ENCODE measurements at places on chromosomes 6 and 20.
A peak's percentile ranks its signal among the peaks of the same experiment; 100 is the strongest.

DNA sequence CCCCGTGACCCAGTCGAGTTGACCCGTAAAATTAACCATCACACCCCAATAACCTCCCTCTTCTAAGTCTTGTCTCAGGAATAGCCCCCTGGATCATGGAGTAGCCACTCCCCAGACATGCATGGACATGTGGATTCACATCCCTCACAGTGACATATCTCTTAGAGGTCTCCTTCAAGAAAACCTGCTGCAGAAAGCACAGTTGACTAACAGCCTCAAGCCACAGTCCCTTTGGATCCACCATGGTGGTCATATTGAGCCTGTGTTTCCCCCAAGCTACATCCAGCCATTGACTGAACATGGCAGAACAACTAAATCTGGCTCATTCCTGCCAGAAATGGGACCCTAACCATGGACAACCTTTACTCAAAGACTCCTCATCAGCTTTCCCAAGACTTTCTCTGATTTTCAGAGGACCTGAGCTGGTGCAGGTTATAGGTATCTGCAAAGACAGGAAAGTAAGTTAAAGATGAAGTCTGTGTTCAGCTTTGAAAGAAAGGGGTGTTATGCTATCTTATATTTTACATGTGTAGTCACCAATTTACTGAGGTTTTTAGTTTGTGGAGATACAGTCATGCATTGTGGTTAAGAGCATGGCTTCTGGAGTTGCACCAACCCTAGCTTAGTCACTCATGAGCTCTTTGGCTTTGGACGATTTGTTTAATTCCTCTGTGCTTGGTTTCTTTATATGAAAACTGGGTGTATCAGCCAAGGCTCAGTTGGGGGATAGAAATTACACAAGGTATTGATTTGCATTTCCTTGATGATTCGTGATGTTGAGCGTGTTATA is 219.1 kb downstream of the MYLK4 start:
- no peak for DNase-seq

DNA sequence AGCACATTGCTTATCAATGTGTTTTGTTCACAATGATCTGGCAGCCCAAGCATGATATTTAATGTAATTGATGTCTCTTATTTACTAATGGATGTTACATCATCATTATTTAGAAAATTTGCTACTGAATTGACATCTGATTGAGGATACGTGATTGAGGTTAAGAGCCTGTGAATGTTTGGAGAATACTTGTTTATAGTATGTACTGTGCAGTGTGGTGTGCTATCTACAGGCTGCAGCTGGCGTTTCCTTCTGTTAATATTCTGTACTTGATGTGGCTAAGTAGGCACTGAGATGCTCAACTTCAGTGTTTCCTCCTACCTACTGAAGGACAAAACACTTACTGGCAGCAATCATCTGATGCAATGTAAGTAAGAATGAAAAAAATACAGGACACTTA is 709.6 kb upstream of the FLRT3 start:
- no peak for DNase-seq

DNA sequence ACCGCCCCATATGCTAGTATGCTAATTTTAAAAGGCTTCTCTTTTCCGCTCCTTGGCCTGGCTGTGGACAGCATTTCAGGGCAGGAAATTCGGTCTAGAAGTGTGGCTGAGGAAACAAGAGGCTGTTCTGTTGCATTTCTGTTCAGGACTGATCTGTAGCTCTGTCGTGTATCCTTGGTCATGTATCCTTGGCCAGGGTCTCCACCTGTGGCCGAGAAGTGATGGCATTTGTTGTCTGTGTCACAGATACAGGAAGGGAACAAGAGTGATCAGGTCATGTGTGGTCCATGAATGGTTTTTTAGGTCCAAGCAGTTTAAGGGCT is 300.5 kb upstream of the SUPT3H start:
- DNase-seq: no peak

DNA sequence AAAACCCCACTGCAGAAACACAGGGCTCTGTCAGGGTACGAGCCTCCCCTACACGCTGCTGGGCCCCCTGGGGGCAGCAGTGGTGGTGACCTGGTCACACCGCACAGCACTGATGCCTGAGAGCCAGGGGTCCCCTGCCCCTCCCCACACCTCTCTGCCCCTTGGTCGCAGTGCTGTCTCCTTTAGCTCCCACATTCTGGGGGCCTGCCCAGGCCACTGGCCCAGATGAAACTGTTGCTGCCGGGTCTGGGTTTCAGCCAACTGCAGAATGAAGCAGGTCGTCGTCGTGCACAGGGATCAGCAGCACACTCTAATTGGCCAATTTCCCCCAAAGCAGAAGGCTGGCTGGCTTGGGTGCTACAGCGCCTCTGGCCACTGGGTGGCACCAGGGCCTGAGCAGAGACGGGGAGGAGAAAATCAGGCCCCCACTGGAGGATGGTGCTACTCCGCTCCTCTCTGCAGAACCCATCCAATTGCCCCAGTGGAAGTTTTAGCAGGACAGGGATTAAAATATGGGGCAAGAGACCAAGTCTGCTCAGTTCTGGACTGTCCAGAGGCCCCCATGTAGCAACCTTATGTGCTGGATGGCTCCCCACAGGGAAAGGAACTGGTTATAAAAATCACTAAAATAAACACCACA is 26.1 kb downstream of the DIDO1 start:
- peak; percentile 80 for DNase-seq

DNA sequence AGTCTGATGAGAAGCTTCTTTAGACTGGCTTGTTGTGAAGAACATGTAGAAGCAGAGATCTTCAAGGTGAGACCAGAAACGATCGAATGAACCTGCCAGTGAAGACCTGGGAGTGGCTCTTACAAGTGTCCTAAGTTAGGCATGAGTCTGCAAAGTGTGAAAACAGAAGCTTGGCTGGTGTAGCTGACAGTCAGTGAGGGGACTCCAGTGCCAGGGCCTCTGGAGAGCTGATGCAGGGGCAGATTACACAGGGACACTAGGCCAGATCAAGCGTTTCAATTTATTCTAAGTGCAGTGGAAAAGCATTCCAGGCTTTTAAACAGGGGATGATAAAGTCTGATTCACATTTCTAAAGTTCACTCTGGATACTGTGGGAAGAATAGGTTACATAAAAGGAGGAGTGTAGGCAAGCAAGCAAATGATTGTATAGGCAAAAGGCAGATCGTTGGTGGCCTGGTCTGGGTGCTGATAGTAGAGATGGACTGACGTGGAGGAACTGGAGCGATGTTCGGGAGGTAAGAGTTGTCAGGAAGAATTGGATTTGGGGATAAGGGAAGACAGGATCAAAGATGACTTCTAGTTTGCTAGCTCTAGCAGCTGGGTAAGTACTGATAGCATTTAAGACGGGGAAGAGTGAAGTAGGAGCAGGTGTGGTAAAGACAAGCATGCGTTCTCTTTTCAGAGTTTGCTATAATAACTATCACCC is 133.5 kb downstream of the MAN1A1 start:
- DNase-seq: no peak

DNA sequence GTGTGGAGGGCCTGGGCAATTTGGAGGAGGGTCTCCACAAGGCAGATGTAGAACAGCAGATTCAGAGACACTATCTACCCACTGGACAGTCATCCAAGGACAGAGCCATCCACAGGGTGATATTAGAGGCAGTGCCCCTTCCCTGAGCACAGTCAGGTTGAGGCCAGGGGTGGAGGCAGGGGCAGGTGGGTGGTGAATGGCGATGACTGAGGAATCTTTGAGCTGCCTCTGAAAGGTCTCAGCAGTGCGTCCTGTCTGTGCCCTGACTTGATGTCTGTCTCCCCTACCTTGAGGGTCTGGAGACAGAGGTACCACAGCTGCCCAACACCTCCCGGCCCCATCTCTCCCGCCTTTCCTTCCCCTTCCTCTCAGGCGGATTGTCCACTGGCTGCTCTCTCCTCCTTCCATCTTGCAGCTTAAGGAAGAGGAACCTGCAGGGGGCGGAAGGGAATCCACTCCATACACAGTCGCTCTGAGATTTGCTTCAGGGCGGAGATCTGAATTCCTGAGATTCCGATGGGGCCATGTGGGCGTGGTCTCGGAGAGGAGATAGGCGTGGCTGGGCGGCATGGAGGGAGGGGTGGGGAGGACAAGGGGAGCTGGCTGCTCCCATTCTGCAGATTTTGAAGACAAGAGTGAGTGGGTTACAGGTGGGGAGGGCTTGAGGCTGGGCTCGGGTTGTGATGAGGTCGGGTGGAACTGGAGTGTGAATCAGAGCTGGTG is 1.7 kb downstream of the MUCL3 start:
- DNase-seq: no peak

All from activated CD4-positive, alpha-beta T cell treated with anti-CD3 and anti-CD28 coated beads, Interleukin-2, Interleukin-4, amounts not matched to agents 100 ng/mL and 50 ng/mL, durations not matched to agents 16 hours and 8 hours (primary cell).